Mammary microvascular endothelial cell (primary cell): ENCODE measurements at places on chromosomes 16 and 17. TPM values are rescaled to one million over a fixed set of nuclear protein-coding genes. Genes with fewer than 3 reads are reported as not detected.

The MRM1 gene
- total RNA-seq, result 7.0 and 7.3 TPM in 2 replicates

The SGSH gene
- 29.5 and 45.0 TPM in 2 replicates for total RNA-seq

The CACNA1H gene
- total RNA-seq, result not detected in 2 replicates

The TMEM208 gene
- 32.9 and 34.8 TPM in 2 replicates for total RNA-seq

The IKZF3 gene
- total RNA-seq, result not detected in 2 replicates

The KRT15 gene
- total RNA-seq, result 18.9 and 31.8 TPM in 2 replicates

The ELMO3 gene
- 0.60 and 0.98 TPM in 2 replicates for total RNA-seq

The FAM20A gene
- not detected in 2 replicates for total RNA-seq
